Fibroblast of skin of right quadriceps (primary cell): ENCODE measurements at places on chromosomes 12 and 14.
A peak's percentile ranks its signal among the peaks of the same experiment; 100 is the strongest.

DNA sequence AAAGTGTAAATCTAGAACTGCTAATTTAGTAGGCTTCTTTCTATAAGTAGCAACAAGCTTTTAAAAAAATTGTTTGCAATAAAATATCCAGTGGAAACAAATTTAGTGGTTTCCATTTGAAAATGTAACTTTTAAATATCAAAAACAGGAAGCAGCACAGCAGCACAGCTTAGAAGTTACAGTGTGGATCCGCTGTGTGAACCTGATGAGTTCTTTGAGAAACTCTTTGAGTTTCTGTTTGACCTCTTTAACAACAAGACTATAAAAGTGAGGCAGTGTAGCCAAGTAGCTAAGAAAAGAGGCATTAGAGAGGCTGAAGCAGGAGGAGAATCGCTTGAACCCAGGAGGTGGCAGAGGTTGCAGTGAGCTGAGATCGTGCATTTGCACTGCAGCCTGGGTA, 178.3 kb downstream of the NAV3 start:
- DNase-seq = no peak

DNA sequence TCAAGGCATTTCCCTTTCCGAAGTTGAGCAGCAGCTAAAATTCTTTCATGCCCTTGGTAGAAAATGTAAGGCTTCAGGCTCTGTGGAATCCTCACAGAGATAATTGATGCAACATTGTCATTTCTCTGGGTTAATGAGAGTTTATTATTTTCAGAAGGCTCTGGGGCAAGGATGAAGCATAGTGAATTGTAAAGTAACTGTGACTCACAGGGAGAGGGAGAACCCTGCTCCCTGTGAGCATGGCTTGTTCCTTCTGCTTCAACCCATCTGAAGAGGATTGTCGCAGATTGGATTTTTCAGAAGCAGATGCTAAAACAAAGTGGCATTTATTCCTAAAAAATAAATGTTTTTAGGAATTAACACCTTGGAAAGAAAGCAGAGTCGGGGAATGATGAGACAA, 41.2 kb downstream of the APOBEC1 start:
- peak; percentile 5 for DNase-seq

- no peak for DNase-seq
Observed at GRCh38 chr12:131250028-131250950, 296.6 kb downstream of the ADGRD1 start.

DNA sequence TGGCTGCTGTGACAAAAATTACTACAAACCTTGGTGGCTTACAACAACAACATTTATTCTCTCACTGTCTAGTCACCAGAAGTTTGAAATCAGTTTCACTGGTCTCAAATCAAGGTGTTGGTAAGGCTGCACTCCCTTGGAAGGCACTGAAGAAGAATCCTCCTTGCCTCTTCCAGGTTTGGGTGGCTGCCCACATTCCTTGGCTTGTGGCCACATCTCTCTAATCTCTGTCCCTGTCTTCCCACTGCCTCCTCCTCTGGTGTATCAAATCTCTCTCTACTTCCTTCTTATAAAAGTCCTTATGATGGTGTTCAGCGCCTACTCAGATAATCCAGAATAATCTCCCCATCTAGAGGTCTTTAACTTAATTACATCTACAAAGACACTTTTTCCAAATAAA, 31.0 kb downstream of the PLCZ1 start:
- DNase-seq = no peak

- no peak for DNase-seq
Observed at GRCh38 chr12:6614513-6615172, 7.5 kb upstream of the CHD4 start.

GRCh38 chr14:40312296-40312695, 880.1 kb upstream of the FBXO33 start:
- no peak for DNase-seq

GRCh38 chr12:77204083-77204482, 138.7 kb upstream of the E2F7 start:
- DNase-seq = peak; percentile 20

GRCh38 chr12:109729371-109729781, 15.8 kb downstream of the FAM222A start:
- no peak for DNase-seq

DNA sequence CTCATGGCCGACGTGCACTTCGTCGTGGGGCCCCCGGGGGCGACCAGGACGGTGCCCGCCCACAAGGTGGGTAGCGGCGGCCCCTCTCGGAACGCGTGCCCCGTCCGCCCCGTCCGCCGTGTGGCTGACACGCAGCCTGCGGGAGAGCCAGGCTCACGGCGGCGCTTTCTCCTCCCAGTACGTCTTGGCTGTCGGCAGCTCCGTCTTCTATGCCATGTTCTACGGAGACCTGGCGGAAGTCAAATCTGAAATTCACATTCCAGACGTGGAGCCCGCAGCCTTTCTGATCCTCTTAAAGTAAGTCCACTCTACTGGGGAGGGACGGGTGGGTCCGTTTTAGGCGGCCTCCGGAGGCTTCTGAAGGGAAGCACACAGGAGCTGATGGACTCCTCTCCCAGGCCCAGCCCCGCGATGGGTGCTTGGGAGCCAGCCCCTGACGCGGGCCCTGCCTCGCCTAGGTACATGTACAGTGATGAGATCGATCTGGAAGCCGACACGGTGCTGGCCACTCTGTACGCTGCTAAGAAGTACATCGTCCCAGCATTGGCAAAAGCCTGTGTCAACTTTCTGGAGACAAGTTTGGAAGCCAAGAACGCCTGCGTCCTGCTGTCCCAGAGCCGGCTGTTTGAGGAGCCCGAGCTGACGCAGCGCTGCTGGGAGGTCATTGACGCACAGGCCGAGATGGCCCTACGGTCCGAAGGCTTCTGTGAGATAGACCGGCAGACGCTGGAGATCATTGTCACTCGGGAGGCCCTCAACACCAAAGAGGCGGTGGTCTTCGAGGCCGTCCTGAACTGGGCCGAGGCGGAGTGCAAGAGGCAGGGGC, 1.1 kb downstream of the BTBD6 start:
- peak; percentile 14 for DNase-seq

- no peak for DNase-seq
Observed at GRCh38 chr14:28831126-28831525, 64.5 kb downstream of the FOXG1 start.

- DNase-seq = no peak
Observed at GRCh38 chr14:48748151-48748675, 838.0 kb downstream of the RPS29 start.

- no peak for DNase-seq
Observed at GRCh38 chr14:95769976-95770375, 56.1 kb upstream of the TCL1A start.

- peak; percentile 93 for DNase-seq
Observed at GRCh38 chr12:11763760-11764520, 114.5 kb downstream of the ETV6 start.

DNA sequence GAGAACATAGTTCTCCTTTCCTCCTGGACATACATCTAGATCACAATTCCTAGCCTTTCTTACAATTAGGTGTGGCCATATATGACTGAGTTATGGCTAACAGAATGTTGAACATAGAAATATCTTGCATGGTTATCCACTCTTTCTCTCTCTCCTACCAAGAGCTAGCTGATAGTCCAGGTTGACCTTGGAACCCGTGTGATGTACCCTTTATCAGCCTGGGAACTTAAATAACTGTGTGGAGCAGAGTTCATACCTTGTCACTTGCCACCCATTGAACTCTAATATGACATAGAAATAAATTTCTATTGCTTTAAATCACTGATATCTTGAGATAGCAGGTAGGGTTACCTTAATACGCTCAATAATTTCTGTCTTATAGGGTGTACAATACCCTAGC, 115.9 kb downstream of the TPH2 start:
- DNase-seq = no peak

GRCh38 chr12:132620113-132620898, 1.7 kb downstream of the P2RX2 start:
- no peak for DNase-seq

DNA sequence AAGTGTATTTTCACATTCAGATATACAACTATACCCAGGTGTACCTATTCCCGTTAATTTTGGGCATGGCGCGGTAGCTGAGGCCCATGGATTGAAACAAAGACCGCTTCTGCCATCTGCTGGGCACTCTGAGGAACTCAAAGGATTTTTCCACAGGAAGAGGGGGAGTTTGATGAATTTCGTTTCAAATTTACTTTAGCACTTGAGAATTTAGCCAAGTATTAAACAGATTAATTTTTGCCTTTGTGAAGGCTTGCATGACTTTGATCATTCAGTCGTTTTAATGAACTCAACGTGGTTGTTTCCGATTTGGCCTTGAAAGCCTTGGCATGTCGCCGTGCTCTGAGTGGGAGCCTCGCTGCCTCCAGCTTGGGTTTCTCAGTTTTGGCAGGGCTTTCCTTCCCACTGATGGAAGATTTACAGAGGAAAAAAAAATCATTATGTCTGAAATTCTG, 153.2 kb upstream of the DDHD1 start:
- DNase-seq = peak; percentile 49

- DNase-seq = no peak
Observed at GRCh38 chr14:102537981-102538601, 28.5 kb upstream of the ANKRD9 start.

DNA sequence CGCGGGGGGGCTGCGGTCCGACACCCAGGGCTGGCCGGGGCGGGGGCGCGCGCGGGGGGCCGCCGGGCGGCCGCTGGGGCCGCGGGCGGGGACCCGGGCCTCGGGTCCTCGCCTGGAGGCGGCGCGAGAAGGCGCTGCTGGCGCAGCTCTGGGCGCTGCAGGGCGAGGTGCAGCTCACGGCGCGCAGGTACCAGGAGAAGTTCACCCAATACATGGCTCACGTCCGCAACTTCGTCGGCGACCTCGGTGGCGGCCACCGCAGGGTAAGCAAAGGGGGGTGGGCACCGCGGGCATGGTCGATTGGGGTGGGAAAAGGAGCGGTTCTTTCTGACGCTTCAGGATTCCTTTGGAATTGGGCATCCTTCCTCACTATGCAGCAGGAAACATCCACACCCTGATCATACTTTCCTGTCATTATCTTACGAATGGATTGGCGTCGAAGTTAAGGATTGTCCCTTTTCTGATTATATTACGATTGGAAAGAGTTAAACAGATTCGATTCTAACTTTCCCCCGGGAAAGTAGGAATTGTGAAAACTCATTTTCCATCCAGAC, 798 bp downstream of the PDZRN4 start:
- no peak for DNase-seq

- DNase-seq = peak; percentile 87
Observed at GRCh38 chr12:105330283-105330930, at the start of gene C12orf75. C12orf75 (plus strand) TSS chr12:105330691; CDS start chr12:105330892, 201 bp downstream.

DNA sequence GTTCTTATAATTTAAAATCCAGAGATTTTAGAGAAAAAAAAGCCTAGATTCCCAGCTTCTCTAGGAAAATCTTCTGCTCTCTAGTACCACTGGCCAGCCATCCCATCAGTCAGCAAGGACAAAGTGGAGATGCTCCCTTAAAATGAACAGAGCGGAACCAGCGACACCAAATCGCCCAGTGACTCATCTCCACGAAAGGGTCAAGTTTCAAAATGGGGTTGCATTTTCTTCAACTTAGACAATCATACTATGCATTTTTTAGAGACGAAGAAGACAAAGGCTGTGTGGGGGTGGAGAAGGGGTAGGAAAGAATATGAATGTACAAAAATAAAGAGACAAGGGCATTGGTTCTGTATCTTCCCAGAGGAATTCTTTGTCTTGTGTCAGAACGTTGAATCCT, 212.0 kb downstream of the SLC15A4 start:
- DNase-seq = peak; percentile 13

GRCh38 chr14:58119381-58119780, 32.6 kb downstream of the ARMH4 start:
- no peak for DNase-seq

GRCh38 chr12:103505371-103506236, 9.8 kb upstream of the C12orf42 start:
- no peak for DNase-seq

DNA sequence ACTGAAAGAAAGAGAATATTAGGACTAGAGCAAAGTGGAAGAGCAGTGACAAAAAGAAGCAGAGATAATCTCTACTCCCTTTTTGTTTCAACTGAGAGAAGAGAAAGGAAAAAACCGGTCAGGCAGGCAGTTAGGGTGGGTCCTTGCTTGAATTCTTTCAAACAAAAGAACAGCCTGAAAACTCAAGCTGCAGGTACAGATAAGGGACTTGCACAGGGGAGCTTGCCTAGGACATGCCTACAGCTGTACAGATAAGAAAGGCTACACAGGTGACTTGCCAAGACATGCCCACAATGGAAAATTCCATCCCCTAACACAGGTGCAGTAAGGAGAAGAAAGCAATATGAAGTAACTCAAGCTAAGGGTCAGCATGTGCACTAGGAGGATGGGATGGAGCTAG, 532.2 kb upstream of the MIS18BP1 start:
- no peak for DNase-seq

GRCh38 chr12:69843608-69844007, 18.6 kb downstream of the MYRFL start:
- DNase-seq = no peak

DNA sequence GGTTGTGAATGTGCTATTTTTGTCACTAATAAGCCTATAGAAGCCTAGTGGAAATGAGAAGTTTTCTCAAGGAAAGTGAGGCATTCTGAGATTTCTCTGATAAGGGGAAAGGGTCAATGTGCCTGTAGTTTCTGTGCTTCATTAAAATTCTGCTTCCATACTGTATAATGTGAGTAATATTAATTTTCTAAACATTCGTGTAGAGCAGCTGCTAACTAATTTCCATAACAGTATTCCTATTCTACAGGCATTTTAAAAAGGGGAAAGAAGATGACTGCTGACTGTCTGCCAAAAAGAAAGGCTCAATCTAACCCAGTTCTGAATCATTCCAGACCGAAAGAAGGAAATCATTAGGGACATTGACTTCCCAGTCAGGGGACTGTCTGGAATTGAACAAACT, 293.3 kb upstream of the TMPO start:
- no peak for DNase-seq

DNA sequence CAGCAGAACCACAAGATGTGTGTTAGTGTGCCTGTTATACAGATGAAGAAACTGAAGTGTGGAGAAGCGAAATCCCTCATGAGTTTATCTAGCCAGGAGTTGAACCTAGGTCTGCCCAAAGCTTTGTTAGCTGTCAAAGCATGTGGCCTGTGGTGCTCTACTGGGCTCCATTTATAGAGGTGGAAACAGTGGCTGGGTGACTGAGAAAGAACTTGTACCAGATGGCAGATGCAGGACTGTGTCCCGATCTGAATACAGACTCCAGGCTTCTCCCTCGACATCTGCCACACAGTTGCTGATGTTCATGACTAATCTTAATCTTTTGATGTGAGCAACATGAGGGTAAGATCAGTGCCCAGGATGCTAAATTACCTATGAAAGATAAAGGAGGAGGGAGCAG, 89.1 kb downstream of the C12orf75 start:
- DNase-seq = no peak

- DNase-seq = peak; percentile 31
Observed at GRCh38 chr12:18400186-18400585, 138.9 kb downstream of the PIK3C2G start.

GRCh38 chr14:44369401-44370123, 137.5 kb downstream of the FSCB start:
- no peak for DNase-seq
